Glutamatergic neuron (in vitro differentiated cells): ENCODE measurements at places on chromosomes 2 and 18. TPM values are rescaled to one million over a fixed set of nuclear protein-coding genes. Genes with fewer than 3 reads are reported as not detected.

OR6B2 gene
- not detected for total RNA-seq

SRD5A2 gene
- not detected for total RNA-seq

SLC23A3 gene
- total RNA-seq: 1.1 TPM

SAG gene
- total RNA-seq: not detected

RGPD3 gene
- total RNA-seq: 0.27 TPM

DNA sequence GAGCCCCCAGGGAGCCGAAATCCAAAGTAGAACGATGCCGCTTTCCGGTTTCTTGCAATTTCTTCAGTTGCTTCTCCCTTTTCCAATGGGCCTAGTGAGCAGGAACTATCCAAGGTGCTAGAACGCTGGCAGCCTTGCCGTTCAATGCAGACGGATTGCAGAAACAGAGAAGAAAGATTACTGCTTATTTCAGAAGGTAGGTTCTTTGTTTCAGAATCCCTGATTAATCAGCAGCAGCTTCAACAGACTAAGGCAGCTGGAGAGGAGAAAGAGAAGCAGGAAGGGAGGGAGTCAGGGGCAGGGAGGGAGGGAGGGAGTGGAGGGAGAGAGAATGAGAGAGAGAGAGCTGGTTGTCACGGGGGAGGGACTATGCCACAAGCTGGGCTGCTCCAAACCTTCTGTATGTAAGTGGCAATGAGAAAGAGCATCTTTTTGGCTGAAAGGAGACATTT, 576 bp downstream of the NYAP2 start:
- H3K36me3 ChIP-seq: no peaks in the 10 kb centered on the region
- H3K27me3 ChIP-seq: peaks cover 6% of the 10 kb centered on the region
- peak overlapping the region; percentile 100 for H3K27ac ChIP-seq
- peak; percentile 41 for DNase-seq

- no peaks in the 10 kb centered on the region for H3K27me3 ChIP-seq
- H3K4me1 ChIP-seq: no peaks in the 10 kb centered on the region
- no peak for DNase-seq
- H3K36me3 ChIP-seq: no peaks in the 10 kb centered on the region
- no peak overlapping the region for H3K27ac ChIP-seq
Measured at GRCh38 chr2:28833740-28834470, 23.3 kb downstream of the SPDYA start.

DNA sequence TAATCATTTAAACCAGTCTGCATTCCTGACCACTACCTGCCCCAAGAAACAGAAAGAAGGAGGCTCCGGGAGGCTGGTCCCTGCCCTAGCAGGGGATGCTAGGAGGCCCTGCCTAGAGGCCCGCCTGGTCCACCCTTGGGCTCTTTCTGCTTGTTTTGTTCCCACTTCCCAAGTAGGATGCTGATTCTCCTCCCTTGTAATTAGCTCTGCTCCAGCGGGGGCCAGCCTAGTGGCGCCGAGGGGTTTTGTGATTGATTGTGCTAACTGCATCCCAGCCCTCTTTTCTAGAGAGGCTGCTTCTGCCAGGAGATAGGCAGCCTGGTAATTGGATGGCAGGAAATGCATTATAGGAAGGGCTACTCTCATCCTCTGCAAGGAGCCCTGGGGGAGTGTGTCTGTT, 220.0 kb downstream of the LOXHD1 start:
- peaks cover 9% of the 10 kb centered on the region for H3K4me1 ChIP-seq
- no peak overlapping the region for H3K27ac ChIP-seq
- peaks cover 6% of the 10 kb centered on the region for H3K36me3 ChIP-seq
- H3K4me3 ChIP-seq: no peak overlapping the region

ABCB11 gene
- total RNA-seq: not detected

IL1RL1 gene
- total RNA-seq: not detected

STPG4 gene
- 1.3 TPM for total RNA-seq

DNA sequence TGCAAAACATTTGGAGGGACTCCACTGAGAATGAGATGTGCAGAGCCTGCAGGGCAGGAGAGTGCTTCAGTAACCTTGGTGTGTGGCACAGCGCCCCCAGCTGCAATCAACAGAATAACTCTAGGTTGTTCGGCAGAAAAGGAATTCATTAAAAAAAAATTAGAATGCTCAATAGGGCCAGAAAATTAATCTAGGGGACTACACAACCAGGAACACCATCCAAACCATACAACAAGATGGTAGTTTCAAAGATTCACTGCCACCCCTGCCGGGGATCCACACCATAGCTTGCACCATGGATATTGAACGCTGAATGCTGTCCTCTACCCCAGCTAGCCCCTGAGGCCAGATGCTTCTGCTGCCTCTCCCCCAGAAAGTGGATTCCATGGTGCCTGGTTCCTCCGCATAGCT, 50.1 kb downstream of the THUMPD2 start:
- H3K4me3 ChIP-seq: no peak overlapping the region
- no peak overlapping the region for H3K27ac ChIP-seq
- peaks cover 2% of the 10 kb centered on the region for H3K27me3 ChIP-seq
- H3K36me3 ChIP-seq: no peaks in the 10 kb centered on the region
- peak; percentile 72 for DNase-seq

DNA sequence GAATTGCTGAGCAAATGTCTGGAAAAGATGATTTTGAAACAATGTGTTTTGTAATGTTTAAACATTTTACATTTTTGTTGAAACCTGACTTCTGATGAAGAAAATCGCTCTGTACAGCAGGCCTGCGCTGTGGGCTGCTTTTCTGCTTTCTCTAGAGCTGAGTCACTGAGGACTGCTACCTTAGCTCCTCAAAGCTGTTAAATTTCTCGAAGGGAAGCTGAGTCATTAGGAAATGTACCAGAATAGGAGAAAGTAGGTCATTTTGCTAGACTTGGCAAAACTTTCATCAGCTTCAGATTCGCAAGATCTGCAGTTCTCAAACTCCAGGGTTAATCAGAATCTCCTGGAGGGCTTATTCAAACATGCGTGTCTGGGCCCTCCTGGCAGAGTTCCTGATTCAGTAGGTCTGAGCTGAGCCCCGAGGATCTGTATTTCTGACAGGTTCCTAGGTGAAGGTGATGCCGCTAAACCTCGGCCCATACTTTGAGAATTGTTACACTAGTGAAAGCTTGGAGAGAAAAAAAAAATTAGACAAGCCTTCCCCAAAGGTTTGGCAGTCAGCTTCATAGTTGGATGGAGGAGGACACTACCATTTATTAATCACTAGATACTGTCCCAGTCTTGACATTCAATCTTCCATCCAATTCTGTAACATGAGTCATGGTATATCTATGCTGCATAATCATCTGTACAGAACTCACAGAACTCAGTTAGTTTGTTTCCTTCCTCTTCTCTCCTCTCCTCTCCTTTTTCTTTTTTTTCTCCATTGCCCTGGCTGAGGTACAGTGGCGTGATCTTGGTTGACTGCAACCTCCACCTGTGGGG, 297.6 kb downstream of the PARD3B start:
- no peak for DNase-seq
- no peaks in the 10 kb centered on the region for H3K27me3 ChIP-seq
- peaks cover 3% of the 10 kb centered on the region for H3K4me1 ChIP-seq
- H3K27ac ChIP-seq: no peak overlapping the region
- no peak overlapping the region for H3K4me3 ChIP-seq

- H3K4me3 ChIP-seq: no peak overlapping the region
- H3K36me3 ChIP-seq: peaks cover 3% of the 10 kb centered on the region
- no peak for DNase-seq
- H3K4me1 ChIP-seq: no peaks in the 10 kb centered on the region
- H3K27ac ChIP-seq: no peak overlapping the region
Measured at GRCh38 chr2:241417626-241418025, 61.5 kb downstream of the FARP2 start.

DNA sequence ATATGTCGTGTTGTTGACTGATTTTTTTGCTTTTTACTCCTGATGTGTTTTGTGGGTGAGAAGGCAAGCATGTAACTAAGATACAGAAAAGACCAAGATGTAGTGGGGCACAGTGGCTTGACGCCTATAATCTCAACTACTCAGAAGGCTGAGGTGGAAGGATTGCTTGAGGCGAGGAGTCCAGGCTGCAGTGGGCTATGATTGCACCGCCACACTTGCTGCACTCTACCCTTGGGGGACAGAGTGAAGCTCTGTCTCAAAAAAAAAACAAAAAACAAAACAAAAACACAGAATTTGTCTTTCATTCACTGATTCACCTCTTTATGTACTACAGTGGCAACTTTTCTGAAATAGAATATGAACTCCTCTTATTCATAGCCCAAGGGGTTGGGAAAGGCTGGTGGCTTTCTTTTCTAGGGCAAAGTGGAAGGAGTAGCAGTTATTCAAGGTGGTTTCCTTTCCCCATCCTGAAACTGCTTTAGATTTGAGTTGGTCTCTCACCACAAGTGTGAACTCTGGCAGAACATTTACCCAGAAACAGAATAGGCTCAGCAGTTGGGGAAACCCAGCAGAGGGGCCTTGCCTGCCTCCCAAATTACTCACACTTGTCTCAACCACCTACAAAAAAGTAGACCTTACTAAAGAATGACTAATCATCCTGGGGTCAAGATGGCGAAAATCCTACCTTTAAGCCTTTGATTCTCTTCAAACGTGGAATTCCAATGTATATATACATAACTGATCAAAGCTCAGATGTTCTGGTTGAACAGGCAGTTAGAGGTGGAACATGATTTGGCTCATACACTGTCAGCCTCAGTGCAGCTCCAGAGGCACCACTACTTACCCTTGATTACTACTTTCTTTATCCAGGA, 6.5 kb downstream of the TANK start:
- no peak overlapping the region for H3K27ac ChIP-seq
- no peak for DNase-seq
- no peaks in the 10 kb centered on the region for H3K36me3 ChIP-seq
- peaks cover 2% of the 10 kb centered on the region for H3K27me3 ChIP-seq
- H3K4me1 ChIP-seq: peaks cover 9% of the 10 kb centered on the region

GRCh38 chr2:235896061-235896460, 272.1 kb downstream of the GBX2 start:
- peaks cover 11% of the 10 kb centered on the region for H3K36me3 ChIP-seq
- H3K27me3 ChIP-seq: peaks cover 7% of the 10 kb centered on the region
- H3K4me1 ChIP-seq: no peaks in the 10 kb centered on the region

SGPP2 gene
- total RNA-seq: 2.1 TPM

- DNase-seq: no peak
- H3K27ac ChIP-seq: no peak overlapping the region
- H3K4me3 ChIP-seq: no peak overlapping the region
- no peaks in the 10 kb centered on the region for H3K27me3 ChIP-seq
- H3K36me3 ChIP-seq: no peaks in the 10 kb centered on the region
Measured at GRCh38 chr18:68466672-68467071, 248.2 kb downstream of the TMX3 start.

- H3K4me3 ChIP-seq: no peak overlapping the region
- peaks cover 3% of the 10 kb centered on the region for H3K27me3 ChIP-seq
- DNase-seq: no peak
- H3K27ac ChIP-seq: no peak overlapping the region
Measured at GRCh38 chr2:68907920-68908253, 36.7 kb upstream of the BMP10 start.

GRCh38 chr18:64929036-64929435, 780.1 kb upstream of the LINC00305 start:
- H3K36me3 ChIP-seq: no peaks in the 10 kb centered on the region
- H3K4me1 ChIP-seq: peaks cover 5% of the 10 kb centered on the region
- DNase-seq: no peak

DNA sequence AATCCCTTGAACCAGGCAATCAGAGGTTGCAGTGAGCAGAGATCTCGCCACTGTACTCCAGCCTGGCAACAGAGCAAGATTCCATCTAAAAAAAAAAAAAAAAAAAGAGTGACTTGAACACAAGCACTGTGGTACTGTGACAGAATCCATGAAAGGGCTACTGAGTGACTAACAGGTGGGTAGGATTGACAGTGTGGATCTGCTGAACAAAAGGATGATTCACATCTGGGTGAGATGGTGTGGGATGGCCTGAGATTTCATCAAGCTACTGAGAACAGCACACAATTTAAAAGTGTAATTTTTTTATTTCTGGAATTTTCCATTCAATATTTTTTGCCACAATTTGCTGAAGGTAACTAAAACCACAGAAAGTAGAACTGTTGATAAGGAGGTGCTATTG, 13.3 kb upstream of the SP3 start:
- no peaks in the 10 kb centered on the region for H3K36me3 ChIP-seq
- peaks cover 10% of the 10 kb centered on the region for H3K4me1 ChIP-seq
- no peaks in the 10 kb centered on the region for H3K27me3 ChIP-seq
- no peak overlapping the region for H3K4me3 ChIP-seq
- H3K27ac ChIP-seq: no peak overlapping the region
- no peak for DNase-seq

DNA sequence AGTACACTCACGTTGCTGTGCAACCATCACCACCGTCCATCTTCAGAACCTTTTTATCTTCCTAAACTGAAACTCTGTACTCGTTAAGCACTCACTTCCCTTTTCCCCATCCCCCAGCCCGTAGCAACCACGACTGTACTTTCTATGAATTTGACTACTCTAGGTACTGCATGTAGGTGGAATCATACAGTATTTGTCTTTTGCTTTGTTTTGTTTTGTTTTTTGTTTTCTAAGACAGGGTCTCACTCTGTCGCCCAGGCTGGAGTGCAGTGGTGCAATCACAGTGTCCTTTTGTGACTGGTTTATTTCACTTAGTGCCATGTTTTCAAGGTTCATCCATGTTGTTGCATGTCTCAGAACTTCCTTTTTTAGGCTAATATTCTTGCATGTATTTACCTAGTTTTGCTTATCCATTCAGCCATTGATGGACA, 7.0 kb upstream of the TYMS start:
- H3K36me3 ChIP-seq: no peaks in the 10 kb centered on the region
- no peak overlapping the region for H3K4me3 ChIP-seq
- peaks cover 2% of the 10 kb centered on the region for H3K27me3 ChIP-seq
- H3K27ac ChIP-seq: no peak overlapping the region

- no peaks in the 10 kb centered on the region for H3K36me3 ChIP-seq
- no peak for DNase-seq
- no peaks in the 10 kb centered on the region for H3K27me3 ChIP-seq
- no peak overlapping the region for H3K27ac ChIP-seq
- no peaks in the 10 kb centered on the region for H3K4me1 ChIP-seq
Measured at GRCh38 chr2:171841996-171842395, 52.0 kb downstream of the SLC25A12 start.

DNA sequence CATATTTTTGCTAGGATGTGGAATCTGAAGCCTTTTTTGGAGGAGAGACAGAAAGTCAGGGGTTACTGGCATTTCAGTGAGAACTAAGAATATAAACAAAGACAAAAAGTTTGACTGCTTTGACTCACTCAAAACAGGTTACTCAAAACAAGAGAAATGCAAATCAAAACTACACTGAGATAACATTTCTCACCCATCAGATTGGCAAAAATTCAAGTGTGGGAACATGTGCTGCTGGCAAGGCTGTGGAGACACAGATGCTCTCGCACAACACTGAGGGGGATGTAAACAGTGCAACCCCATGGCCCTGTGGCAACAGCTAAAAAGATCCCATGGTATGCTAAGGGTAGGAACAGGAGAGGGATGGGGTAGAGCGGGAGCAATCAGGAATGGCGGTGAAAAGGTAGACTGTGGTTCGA, 86.6 kb downstream of the DTNB start:
- no peaks in the 10 kb centered on the region for H3K36me3 ChIP-seq
- peaks cover 4% of the 10 kb centered on the region for H3K4me1 ChIP-seq
- no peaks in the 10 kb centered on the region for H3K27me3 ChIP-seq
- no peak overlapping the region for H3K4me3 ChIP-seq

GRCh38 chr2:28209864-28210263, 182.8 kb upstream of the FOSL2 start:
- H3K36me3 ChIP-seq: no peaks in the 10 kb centered on the region
- H3K27me3 ChIP-seq: no peaks in the 10 kb centered on the region
- DNase-seq: no peak
- H3K4me1 ChIP-seq: no peaks in the 10 kb centered on the region
- no peak overlapping the region for H3K4me3 ChIP-seq
- no peak overlapping the region for H3K27ac ChIP-seq

- no peaks in the 10 kb centered on the region for H3K36me3 ChIP-seq
- DNase-seq: no peak
- H3K27me3 ChIP-seq: no peaks in the 10 kb centered on the region
Measured at GRCh38 chr2:38301340-38301968, 75.6 kb downstream of the ATL2 start.
